ENCODE measurements at places on chromosomes 12 and 14.

DNA sequence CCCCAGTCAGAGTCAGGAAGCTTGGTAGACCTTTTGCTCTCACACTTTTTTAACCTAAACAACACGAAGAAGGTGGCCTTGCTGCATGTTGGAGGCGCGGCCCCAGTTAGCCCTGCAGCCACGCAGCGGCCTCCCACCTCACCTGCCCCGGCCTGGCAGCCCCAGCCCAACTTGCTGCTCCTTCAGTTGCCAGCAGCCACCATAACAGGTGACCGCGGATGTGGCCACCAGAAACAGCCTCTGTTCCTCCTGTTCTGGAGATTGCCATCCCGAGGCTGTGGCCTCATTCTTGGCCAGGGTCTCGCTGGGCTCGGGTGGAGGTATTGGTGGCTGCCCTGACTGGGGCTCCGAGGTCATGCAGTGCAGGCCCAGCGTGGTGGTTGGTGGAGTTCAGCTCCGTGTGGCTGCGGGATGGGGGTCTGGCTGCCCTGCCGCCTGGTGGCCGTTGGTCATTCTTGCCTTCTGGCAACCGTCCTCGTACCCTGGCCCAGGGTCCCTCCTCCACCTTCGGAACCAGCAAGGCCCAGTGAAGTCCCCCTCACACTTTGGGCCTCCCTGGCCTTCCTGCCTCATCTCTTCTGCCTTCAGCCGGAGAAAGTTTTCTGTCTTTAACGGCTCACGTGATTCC, 20.7 kb upstream of the TEX22 start:
- no peak for DNase-seq

- no peak for DNase-seq
Observed at GRCh38 chr12:113479590-113480335, 8.1 kb upstream of the LHX5 start.

DNA sequence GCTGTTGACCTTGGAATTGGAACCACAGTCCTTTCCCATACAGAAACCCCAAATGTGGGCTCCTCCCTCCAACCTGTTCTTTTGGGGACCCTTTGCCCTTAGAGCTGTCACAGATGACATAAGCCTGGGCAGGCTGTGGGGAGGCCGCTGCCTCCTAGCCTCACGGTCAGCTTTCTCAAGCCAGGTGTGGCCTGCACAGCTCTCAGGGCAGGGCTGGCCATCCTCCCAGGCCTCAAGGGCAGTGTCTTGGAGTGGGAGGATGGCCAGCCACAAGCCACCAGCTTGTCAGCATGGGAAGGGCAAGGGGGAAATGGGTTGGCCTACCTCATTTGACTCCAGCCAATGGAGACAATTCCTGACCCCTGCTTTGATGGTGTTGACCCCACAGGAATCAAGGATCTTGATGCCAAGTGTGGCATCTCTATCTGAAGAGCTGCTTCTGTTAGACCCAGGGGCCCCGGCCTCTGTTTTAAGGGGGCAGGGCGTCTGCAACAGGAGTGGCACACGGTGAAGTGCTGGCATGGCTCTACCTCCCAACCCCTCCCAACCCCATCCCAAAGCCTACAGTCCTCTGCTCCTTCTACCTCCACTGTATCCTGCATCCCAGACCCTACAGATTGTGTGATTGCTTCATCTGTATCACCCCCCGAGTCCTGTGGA, 11.5 kb downstream of the CBLN3 start:
- no peak for DNase-seq

DNA sequence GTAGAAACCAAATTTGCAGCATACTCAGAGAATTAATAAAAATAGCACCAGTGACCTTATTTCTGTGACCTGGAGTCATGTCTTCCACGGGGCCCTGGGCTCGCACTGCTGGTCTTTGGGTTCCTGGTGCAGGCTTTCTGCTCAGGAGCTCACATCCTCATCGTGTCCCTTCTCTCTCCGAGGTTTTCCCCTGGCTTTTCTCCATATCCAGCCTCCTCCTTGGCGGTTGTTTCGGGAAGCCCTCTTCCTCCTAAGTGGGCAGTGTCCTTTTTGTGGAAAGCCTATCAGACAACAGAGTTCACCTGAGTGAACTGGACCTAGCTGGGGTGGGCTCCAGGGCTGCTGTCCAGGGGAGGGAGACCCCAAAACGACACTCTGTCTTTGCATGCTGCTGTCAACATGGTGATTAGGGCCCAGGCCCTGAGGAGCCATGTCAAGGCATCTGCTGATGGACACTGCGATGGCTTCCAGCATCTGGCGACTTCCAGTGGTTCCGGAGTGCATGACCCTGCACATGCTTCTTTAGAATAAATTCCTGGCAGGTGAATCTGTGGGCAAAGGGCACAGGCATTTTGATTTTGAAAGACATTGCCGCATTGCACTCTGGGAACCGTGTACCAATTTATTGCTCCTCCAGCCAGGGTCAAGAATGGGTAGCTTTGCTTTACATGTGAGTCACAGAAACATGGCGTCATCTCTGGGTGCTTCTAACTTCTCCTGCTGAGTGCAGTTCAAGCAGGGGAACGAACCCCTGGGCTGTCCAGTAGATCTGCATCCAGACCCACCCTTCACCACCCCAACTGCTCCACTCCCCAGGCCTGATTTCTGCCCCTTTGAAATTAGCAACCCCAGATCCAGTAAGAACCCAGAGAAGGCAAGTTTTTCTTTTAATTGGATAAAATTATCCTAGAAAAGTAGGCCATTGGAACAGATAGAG, 136.8 kb downstream of the ADGRD1 start:
- no peak for DNase-seq

- no peak for DNase-seq
Observed at GRCh38 chr14:101872346-101872745, 92.0 kb upstream of the DYNC1H1 start.

DNA sequence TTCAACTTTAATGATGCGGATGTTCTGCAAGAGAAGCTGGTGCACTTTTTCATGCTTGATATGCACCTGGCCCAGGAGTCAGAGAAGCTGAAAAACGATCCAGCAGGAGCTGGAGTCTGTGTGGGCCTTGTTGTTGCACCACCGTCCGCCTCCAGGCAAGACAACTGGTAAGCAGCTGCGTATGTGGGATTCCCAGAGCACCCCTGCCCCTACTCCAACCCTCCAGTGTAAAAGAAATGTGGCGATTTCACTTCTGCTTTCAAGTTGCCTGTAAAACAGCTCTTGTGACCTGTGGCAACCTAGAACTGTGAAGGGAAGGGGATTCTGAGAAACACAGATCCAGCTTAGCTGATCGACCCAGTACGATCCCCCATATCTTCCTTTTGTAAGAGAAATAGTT, 154.1 kb upstream of the PELI2 start:
- DNase-seq = no peak

DNA sequence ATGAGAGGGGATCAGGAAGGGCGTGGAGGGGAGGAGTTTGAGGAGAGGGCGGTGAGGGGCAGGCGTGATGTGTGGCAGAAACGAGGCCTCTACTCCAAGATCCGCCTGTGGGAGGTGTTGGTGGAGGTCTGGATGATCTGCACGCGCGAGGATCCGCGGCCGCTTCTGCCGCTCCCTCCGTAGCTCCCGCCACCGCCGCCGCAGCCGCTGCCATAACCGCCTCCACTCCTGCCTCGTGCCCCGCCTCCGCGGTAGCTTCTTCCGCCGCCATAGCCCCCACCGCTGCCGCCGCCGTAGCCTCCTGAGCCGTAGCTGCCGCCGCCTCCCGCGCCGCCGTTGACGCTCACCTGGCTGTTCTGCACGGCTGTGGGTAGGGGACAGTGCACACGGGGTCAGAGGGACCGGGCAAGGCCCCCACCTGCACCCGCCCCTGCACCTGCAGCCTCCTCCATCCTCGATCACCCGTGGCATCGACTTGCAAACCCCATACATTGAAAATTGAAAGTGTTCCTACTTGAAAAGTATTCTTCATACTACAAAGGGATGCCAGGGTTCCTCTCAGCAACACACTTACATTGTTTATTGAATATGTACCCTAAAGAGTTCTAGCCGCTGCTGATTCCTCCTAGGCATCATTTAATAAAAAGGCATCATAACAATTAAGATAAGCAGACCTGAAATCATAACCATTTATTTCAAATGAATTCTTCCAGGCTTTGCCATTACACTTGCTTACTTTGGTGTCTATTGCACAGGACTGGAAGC, 11.1 kb upstream of the KRT1 start:
- DNase-seq = no peak

DNA sequence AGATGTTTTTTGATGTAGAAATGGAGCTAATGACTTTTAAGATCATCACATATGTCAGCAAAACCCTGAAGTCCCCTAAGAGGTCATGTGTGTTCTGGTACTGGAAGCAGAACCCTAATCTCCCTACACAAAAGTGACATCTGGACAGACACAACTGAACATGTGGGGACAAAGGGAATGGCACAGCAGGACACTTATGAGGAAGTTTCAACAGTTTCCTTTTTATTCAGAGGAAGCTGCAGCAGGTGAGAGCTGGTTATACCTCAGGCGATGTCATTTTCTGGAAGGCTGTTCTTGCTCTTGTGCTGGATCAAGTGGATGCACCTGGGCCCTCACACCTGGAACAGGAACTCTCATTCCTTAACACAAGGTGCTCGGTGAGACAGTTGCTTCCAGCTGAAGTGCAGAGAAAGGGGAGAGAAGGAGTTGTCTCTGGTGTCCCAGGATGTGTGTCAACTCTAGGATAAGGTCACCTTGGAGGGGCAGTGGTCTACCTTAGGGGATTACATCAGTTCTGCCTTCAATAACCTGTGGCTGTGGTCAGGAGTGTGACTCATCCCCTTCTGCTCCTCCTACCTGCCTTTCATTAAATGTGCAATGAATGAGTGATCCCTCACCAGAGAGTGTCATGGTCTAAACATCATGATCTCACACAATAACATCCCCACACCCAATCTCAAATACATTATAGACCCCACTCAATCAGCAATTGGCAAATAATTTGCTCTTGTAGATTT, 463.4 kb downstream of the TMEM121 start:
- DNase-seq = no peak

GRCh38 chr12:124823272-124823970, 40.2 kb downstream of the SCARB1 start:
- no peak for DNase-seq

- no peak for DNase-seq
Observed at GRCh38 chr12:66692170-66692569, 13.3 kb upstream of the GRIP1 start.

DNA sequence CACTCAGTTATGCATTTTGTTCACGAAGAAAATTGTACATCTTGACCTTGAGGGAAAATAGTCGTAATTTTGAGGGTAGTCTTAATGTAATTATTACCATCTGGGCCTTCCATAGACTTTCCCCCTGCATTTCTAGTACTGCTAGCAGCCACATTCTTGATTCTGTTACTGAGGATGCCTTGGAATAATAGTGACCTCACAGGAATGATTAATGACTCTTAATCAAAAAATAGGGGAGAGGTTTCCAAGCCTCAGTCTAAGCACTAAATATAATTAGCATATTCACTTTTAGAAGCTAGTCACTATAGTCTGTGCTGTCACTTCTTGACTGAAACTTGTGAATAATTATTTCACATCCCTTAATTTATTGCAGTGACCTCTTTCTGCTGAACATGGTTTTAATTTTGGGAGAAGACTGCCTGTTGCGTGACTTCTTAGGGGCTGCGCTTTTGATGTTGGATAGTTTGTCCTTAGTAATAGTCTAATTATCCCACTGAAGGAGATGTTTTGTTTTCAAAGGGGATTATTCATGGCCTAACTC, 400.5 kb downstream of the ADAMTS20 start:
- DNase-seq = no peak

DNA sequence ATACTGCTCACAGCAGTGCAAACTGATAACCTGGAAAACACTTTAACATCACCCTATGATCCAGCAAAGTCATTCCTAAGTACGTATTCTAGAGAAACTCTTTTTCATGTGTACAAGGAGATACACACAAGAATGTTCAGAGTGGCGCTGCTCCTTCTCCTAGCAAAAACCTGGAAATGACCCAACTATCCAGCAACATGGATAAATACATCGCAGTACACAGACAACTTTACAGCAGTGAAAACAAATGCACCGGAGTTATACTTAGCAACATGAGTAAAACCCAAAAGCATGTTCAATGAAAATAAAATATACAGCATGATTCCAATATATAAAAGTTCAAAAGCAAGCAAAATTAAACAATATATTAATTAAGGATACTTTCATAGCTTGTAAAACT, 18.7 kb downstream of the SART3 start:
- no peak for DNase-seq

- DNase-seq = no peak
Observed at GRCh38 chr14:69684461-69685217, 73.2 kb downstream of the SUSD6 start.

- no peak for DNase-seq
Observed at GRCh38 chr14:103334644-103335622, 896 bp downstream of the EIF5 start.

- peak; percentile 89 for DNase-seq
Observed at GRCh38 chr12:53441040-53441833, at the start of gene PRR13. Gene PRR13 (plus strand): TSS chr12:53441734. CDS start chr12:53442715, 981 bp downstream.

GRCh38 chr12:6734506-6735387, 10.9 kb downstream of the COPS7A start:
- DNase-seq = no peak

GRCh38 chr14:57227083-57227482, 41.6 kb downstream of the EXOC5 start:
- DNase-seq = no peak

GRCh38 chr14:94522115-94522724, 13.0 kb upstream of the SERPINA12 start:
- no peak for DNase-seq

GRCh38 chr14:94051115-94051514, 25.0 kb downstream of the OTUB2 start:
- DNase-seq = no peak

DNA sequence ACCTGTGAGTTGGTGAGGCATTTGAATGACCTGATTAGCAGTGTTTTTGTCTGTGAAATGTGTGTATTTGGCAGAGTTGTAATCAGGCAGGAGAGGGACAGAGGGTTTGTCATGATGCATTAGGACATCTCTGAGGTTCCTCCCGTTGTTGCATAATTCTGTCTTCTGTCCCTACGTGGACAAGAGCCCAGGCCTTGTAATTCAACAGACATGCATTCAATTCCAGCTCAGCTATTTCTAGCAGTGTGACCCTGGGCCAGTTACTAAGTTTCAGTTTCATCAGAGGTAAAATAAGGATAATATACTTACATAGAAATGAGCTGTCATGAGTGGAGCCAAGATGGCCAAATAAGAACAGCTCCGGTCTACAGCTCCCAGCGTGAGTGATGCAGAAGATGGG, 208.6 kb downstream of the SLC38A4 start:
- DNase-seq = no peak

DNA sequence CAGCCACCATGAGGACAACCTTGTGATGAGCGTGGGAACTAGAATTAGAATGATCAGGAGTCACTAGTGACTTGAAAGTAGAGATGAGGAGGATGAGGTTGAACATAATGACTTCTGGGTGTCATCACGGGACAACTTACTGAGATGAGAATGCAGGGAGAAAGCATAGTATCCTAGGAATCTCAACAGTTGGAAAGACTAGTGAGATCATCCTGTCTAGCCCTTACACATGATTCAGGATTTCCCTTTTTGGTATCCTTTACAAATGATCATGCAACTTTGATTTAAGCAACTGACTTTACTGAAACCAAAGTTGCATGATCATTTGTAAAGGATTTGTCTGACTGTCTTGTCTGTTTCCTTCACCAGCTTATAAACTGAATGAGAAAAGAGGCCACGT, 51.8 kb upstream of the HIF1A start:
- no peak for DNase-seq

DNA sequence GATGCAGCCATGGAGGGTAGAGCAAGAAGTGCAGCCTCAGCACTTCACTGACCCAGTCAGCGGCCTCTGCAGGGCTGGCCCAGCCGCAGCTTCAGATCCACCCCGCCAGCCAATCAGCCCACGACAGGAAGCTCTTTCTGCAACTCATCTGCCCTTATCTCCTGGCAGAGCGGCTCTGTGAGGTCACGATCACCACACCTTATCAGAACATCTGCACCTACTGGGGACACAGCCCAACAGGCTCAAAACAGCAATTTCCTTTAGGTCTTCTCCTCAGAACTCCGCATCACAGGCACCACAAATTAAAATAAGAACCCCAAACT, 287.3 kb downstream of the BCL11B start:
- peak; percentile 7 for DNase-seq
